ENCODE measurements at places on chromosomes 13 and 19.
A peak's percentile ranks its signal among the peaks of the same experiment; 100 is the strongest.

- DNase-seq, result no peak
These were observed 309.2 kb downstream of the ZNF536 start for GRCh38 chr19:30681162-30682100.

- no peak for DNase-seq
These were observed 10.0 kb downstream of the SLC5A5 start for GRCh38 chr19:17881701-17882100.

DNA sequence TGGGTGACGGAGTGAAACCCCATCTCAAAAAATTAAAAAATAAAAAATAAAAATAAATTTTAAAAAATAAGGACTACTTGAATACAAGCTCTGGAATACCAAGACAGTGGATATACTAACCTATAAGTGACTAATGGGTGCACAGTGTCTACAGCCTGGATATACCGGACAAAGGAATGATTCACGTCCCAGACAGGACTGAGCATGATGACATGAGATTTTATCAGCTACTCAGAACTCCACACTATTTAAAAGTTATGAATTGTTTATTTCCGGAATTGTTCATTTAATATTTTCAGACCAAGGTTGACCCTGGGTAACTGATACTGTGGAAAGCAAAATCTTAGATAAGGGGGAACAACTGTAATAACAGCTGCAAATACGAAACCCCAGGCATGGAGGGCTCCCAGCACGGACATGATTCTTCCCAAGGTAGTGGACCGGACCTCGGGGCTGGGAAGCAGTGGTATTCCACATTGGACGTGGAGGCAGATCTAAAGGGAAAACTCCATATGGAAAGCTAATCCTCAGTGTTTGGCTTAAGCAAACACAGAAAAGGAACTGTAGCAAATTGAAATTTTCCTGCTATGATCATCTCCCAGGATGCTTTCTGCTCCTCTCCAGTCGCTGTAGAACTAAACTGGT, 102.6 kb upstream of the TSHZ3 start:
- DNase-seq, result peak; percentile 47

- DNase-seq, result no peak
These were observed 825.2 kb downstream of the SLITRK1 start for GRCh38 chr13:83057119-83057518.

DNA sequence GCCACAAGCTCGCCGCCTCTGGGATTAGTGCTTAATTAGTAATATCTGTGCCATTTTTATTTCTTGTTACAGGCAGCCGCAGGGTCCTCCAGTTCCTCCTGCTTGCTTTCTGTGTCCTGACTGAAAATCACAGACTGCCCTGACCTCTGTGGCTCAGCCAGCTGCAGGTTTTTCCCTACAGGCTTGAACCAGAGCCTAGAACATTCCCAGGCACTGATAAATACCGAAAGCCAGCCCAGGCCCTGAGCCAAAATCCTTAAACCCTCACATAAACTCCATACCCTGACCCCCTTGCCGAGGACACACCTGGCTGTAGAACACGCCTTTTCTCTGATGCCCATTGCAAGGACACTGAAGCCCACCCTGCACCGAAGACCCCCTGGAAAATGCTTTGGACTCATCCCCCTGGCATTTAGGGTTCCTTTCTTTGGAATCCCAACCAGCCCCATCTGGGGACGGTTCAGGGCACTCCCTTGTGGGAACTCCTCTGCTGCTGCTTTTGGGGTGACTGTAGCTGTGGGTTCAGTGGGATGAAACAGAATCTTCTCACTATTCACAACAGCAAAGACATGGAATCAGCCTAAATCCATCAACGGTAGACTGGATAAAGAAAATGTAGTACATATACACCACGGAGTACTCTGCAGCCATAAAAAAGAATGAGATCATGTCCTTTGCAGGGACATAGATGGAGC, 15.5 kb downstream of the DPP9 start:
- DNase-seq, result peak; percentile 37

- DNase-seq, result peak; percentile 70
These were observed 153.9 kb downstream of the TEX29 start for GRCh38 chr13:111474136-111475002.

GRCh38 chr13:25231517-25231916, 55.8 kb downstream of the MTMR6 start:
- no peak for DNase-seq

- DNase-seq, result no peak
These were observed 35.1 kb downstream of the MYCBP2 start for GRCh38 chr13:77291774-77292173.

DNA sequence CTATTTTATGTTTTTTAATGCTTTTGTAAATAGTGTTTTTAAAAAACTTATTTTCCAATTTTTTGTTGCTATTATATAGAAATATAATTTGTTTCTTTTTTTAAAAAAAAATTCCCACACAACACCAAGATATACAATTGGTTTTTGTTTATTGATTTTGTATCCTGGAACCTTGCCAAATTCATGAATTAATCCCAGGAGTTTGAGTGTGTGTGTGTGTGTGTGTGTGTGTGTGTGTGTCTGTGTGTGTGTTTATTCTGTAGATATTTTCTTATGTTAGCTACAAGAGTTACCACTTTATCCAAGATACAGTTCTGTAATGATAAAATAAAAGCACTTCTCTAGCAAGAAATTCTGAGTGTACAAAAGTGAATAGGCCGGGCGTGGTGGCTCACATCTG, 7.6 kb downstream of the TPRX1 start:
- no peak for DNase-seq

DNA sequence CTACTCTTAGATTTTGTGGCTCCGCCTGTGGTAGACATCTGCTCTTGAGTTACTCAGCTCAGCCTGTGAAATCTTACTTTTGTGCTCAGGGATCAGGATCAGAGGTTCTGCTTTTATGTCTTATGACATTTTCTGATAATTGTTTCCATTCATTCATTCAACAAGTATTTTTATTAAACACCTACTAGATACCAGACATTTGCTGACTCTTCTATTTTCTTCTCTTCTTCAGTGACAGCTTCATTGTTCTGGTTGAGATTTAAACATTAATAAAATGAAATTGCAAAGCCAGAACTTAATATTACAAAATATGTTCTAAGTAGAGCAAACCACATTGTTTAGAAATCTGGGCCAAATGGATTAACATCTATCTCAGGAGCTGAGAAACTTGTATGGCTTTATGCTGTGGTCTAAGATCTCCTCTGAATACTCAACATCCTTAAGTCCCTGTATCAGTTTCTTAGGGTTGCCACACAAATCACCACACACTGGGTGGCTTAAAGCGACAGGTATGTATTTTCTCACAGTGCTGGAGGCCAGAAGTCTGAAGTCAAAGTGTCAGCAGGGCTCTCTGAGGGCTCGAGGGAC, 15.8 kb upstream of the MICU2 start:
- no peak for DNase-seq

GRCh38 chr19:44803442-44804428, 5.2 kb upstream of the BCAM start:
- DNase-seq, result no peak

DNA sequence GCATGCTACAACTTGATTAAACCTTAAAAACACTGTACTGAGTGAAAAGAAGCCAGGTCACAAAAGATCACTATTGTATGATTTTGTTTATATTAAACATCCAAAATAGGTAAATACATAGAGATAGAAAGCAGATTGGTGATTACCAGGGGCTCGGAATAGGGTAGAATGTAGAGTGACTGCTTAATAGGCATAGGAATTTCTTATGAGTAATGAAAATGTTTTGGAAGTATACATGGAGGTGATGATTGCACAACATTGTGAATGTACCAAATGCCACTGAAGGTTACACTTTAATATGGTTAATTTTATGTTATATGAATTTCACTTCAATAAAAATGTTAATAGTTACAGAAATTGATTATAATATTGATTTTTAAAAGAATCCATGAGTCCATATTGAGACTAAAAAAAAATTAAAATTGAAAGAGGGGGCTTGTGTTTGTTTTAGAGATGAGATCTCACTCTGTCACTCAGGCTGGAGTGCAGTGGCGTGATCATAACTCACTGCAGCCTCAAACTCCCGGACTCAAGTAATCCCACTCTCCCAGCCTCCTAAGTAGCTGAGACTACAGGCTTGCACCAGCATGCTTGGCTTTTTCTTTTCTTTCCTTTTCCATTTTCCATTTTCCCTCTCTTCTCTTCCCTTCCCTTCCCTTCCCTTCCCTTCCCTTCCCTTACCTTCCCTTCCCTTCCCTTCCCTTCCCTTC, 85.1 kb downstream of the FNDC3A start:
- DNase-seq, result peak; percentile 86
